ENCODE measurements at places on chromosomes 6 and 20.

DNA sequence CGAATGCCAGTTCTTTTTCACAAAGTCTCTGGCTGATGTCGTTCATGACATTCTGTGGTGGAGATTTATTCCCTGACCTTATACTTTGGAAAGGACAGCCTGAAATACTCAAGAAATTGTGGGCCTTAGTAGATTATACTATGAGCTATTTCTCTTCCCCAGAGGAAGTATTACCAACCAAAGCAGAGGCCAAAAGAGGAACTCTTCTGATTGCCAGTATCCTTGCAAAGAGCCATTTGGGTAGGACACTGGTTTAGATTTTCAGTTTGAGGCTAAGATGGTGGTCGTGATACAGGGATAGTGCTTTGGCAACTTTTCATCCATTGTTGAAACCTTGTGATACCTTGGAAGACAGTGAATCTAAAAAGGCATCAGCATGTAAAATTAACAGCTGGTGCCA lies 327.3 kb downstream of the HACE1 start:
- no peak for DNase-seq

GRCh38 chr20:44810061-44810390 lies 320 bp downstream of the RIMS4 start:
- DNase-seq, result no peak

DNA sequence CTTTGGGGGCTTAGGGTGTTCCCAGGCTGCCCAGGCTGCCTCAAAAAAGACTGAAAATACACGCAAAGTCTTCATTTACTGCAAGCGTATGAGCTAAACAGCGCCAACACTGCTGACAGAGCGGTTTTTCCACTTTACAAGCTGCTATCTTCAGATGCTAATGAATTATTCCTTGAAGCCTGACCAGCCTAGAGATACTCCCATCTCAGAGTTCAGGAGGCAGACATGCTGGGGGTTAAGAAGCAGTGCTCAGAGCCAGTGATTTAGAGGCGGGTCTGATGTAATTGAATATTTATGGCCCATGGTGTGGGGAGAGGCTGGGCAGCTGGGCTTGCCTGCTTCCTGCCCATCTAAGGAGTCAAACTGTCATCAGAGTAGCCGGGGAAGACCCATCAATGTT lies 241.4 kb downstream of the SLC24A3 start:
- DNase-seq, result no peak

DNA sequence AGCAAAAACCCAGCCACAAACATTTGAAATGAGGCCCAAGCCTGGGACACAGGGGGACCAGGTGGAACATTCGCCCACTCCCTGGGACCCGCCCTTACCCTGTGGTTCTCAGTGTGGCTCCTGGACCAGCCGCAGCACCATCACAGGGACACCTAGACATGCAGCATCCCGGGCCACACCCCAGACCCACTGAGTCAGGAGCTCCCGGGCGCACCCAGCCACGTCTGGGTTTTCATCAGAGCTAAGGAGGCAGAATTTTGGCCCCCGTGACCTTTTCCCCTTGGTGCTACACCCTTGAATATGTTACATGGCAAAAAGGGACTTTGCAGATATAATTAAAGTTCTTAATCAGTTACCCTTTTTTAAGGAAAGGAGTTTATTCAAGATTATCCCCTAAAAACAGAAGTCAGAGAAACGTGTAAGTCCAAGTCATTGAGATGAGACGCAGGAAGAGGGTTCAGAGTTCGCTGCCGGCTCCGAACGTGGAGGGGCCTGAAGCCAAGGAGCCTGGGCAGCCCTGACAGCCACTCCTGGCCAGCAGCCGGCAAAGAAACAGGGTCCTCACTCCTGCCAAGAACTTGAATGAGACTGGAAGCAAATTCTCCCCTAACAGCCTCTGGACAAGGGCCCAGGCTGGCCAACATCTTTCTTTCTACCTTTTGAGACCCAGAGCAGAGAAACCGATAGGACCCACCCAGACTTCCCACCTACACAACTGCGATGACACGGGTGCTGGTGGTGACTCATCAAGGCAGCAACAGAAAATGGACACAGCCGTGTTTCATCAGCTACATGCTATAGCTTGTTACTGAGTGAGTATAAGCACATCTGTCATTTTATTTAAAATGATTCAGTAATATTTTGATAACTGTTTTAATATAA lies 25.3 kb downstream of the BFSP1 start:
- DNase-seq, result no peak

DNA sequence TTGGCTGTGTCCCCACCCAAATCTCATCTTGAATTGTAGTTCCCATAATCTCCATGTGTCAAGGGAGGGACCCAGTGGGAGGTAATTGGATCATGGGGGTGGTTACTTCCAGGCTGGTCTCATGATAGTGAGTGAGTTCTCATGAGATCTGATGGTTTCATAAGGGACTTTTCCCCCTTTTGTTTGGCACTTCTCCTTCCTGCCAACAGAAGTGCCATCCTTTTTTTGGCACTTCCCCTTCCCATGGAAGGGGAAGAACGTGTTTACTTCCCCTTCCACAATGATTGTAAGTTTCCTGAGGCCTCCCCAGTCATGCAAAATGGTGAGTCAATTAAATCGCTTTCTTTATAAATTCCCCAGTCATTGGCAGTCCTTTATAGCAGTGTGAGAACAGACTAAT lies 18.0 kb upstream of the PI3 start:
- no peak for DNase-seq

- DNase-seq, result no peak
Observed at GRCh38 chr20:2312876-2313275, 17.1 kb downstream of the TGM3 start.

- DNase-seq, result no peak
Observed at GRCh38 chr6:51578362-51578761, 509.1 kb downstream of the PKHD1 start.

DNA sequence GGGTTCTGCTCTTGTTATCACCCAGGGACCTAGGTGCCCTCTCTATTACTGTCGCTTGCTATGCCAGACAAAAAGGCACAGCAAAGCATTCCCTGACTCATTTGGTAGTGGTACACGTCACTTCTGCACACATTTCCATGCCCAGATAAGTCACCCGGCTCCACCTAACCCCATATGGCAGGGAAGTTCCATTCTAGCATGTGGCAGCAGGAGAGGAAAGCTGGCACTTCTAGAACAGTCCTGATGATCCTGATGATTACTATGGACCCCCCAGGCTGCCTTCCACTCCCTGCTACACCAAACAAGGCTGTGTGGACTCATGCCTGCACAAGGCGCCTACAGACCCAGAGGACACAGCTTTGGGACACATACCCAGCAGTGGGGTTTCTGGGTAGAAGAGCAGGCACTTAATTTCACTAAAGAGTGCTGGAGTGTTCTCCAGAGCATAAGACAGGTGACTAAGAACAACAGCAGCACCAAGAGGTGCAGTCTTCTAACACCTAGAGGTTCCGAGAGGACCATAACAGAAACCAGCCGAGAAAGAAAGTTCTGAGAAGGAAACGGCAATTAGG lies 53.5 kb upstream of the NELFCD start:
- no peak for DNase-seq

DNA sequence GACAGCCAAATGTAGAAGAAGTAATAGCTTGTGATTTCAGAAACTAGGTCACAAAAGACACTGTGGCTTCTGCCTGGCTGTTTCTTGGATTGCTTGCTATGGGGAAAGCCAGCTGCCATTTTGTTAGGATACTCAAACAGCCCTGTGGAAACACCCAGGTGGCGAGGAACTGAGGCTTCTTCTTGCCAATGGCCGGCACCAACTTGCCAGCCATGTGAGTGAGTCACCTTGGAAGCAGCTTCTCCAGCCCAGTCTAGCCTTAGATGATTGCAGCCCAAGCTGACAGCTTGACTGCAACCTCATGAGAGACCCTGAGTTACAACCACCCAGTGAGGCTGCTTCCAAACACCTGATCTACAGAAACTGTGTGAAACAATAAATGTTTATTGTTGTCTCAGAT lies 11.9 kb upstream of the KIAA1755 start:
- DNase-seq, result no peak
